ENCODE measurements at places on chromosomes 16 and 17.

DNA sequence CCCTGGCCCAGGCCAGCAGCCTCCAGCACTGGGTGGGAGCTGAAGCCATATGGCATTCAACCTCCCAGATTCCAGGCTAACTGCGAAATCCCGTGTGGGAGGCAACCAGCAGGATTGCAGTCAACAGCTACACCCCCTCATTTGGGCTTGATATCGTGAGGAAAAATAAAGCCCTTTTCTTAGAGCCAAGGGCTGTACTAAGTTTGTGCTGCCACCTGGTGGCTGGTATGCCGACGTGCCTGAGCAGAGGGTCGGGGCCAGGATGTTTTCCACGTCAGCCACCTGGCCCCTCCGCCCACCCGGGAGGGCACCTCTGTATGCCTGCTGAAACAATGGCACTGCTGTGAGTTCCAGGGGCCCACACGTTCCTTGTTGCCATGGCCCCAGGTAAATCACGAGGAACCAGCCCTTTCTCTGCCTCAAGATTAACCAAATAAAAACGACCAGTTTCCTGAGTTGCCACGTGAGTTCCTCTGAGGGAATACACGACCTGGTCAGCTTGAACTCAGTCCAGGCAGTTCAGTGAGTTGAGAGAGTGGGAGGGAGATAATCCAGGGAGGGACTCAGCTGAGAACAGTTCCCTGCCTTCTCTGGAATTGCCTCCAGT lies 9.0 kb downstream of the TMEM98 start:
- DNase-seq: peak; percentile 84

DNA sequence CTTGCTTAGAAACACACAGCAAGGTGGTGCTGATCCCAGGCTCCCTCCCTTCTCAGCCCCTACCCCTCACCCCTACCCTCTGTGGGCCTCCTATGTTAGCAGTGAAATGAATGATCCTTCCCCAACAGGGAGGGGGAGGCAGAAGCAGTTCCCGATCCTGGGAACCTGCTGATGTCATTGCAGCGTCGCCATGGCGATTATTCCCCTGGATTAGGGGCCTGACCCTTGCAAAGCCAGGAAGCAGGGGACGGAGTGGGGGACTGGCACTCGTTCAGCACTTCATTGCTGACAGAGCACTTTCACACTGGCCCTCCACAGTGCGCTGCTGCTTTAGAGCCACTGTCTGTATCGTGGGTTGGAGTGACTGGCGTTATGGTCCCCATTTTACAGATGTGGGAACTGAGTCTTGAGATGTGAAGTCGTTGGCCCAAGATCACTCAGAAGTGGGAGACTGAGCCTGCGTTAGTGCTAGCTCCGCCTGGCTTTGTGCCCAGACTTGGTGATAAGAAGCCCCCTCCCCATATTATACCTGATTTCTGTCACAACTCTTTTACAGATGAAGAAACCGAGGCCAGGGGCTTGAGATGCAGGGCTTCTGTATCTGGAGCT lies 26.6 kb downstream of the LASP1 start:
- DNase-seq: no peak

DNA sequence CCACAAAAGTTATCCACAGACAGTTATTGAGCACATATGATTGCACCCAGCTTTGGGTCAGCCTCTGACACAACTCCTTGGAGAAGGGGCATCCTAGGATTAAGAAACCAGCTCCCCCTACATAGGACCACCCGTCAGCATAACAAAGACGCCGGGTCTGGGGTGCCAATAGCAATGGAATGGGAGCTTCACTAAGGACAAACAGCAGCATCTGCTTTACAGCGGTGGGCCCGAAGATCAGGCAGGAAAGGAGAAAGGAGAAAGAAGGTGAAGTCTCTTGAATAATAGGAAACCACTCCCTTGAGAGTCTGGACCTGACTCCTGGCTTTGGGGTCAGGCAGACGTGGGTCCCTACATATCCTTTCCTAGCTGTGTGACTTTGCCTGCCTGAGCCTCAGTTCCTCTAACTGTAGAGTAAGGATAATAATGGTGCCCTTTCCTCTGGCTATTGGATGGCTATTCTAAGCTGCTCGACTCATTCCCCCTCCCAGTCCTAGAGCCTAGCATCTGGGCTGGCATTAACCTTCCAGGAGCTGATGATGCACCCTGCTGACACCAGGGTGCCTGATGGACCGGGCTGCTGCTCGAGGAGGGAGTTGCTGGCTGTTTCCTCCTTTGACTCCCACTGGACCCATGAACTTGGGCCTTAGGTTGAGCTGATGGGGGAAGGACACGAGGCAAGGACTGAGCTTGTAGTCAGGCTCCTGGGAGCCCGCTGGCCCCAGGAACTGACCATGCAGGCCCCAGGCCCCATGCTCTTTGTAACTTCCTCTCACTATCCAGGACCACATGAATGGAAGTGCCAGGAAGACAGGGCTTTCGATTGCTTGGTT lies 94.2 kb downstream of the C16orf78 start:
- peak; percentile 9 for DNase-seq

DNA sequence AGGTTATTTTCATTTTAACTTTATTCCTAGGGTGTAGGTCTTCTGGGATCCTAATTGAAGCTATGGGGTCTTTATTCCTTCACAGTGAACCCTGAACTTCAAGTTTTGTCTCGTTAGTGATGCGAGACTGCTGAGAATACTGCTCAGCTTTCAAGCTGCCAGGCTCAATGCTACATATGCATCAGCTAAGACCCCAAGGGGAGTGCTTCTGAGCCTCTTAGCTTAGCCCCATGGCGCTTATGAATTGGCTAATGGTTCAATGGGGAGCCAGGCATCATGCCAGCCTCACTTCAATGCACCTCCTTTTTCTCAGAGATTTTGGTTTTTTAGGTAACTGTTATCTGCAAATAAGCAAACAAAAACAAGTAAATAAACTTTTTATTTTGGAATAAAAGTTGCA lies 94.1 kb upstream of the SIAH1 start:
- no peak for DNase-seq

- no peak for DNase-seq
Observed at GRCh38 chr16:87077750-87078127, 239.5 kb downstream of the C16orf95 start.

GRCh38 chr17:51097708-51098446 lies 22.8 kb downstream of the SPAG9 start:
- no peak for DNase-seq

GRCh38 chr17:3888343-3889171 lies 4.3 kb downstream of the CAMKK1 start:
- DNase-seq: no peak

GRCh38 chr16:27369806-27370205 lies 32.2 kb upstream of the IL21R start:
- peak; percentile 27 for DNase-seq

GRCh38 chr16:84119368-84119767 lies 2.6 kb upstream of the MBTPS1 start:
- DNase-seq: no peak

GRCh38 chr17:12765548-12765947 lies 23.8 kb upstream of the ARHGAP44 start:
- no peak for DNase-seq

DNA sequence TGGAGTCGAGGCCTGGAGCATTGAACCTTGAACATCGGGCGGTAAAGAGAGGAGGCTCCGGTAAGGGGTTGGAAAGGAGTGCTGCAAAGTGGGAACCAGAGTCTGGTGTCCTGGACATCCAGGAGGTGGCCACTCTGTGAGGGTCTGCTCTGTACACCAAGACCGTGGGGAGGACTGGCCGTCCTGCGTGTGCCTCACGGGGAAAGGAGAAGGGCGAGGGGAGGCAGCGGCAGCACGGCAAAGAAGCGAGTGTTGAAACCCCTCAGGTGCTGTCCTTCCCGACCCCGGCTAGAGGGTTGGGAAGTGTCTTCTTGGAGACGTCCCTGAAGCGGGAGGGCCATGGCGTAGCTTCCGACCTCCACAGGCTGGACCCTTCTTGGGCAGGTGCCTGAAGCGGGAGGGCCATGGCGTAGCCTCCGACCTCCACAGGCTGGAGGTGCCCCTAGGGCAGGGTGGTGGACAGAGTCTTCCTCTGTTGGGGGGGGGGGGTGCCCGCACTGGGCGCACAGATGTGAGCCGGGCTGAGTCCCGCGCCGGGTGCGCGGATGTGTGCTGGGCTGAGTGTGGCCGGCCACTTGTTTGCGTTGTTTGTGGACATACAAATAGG lies 42.0 kb downstream of the FOXK2 start:
- DNase-seq: no peak

- no peak for DNase-seq
Observed at GRCh38 chr17:63993368-63993985, 4.7 kb upstream of the PRR29 start.
